ENCODE measurements at places on chromosomes 11 and 22.

GRCh38 chr11:105181521-105181920 lies 42.0 kb upstream of the CARD18 start:
- no peak for DNase-seq

GRCh38 chr22:31193092-31193491 lies 19.0 kb upstream of the LIMK2 start:
- DNase-seq = no peak

GRCh38 chr11:132858223-132858622 lies 674.1 kb downstream of the OPCML start:
- no peak for DNase-seq

DNA sequence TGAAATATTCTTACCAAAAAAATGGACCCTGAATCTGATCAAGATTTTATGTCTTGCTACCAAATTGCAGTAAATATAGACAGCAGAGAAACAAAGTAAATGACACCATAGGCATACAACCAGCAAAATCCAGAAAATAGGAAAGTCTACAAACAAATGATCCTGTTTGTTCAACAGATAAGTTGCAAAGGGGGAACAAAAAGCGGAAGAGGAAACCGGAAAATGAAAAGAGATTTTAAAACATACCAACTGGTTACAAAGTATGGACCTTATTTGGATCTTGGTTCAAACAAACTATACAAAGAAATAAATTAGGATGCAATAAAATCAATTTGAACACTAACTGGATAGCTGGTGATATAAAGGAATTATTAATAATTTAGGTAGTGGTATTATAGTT lies 92.0 kb downstream of the TMPRSS5 start:
- no peak for DNase-seq
